ENCODE measurements at places on chromosomes 11 and 22.

DNA sequence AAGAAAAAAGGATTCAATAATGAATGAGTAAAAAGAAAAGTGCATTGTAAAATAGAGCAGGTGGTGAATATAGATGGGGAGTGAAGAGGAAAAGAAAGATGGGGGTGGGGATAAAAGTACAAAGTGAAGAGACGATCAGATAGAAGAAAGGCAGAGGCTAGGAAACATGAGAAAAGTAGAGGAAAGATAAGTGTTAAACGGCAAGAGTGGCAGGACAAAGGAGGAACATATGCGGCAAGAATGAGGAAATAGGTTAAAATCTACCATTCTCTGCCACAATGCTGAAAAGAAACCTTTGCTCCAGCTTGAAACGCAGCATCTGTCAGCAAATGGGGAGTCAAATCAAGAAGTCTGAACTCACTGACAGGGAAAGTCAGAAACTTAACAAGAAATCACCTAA lies 6.8 kb downstream of the FUT4 start:
- DNase-seq = no peak

- no peak for DNase-seq
These were observed 4.0 kb upstream of the RCOR2 start for GRCh38 chr11:63920939-63921417.

DNA sequence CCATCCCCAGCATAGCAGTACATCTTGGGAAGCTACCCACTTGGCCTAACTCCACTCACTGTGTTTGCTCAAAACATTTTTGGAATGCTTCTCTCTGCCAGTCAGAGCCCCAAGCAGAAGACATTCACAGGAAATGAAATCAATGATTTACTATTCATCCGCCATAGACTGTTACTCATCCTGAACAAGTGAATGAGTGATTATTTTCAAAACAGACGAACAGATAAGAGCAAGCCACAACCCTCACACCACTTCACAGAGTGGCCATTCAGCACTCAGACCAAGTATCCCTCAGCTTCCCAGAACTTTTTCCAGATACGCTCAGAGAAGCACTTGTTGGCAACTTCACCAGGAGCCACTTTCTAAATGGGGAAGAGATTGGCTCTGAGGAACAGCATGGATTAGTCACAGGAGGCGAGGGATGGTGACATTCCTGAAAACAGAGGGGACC lies 13.0 kb upstream of the UBASH3B start:
- DNase-seq = no peak

- no peak for DNase-seq
These were observed 8.4 kb downstream of the SLC29A2 start for GRCh38 chr11:66363187-66363601.

DNA sequence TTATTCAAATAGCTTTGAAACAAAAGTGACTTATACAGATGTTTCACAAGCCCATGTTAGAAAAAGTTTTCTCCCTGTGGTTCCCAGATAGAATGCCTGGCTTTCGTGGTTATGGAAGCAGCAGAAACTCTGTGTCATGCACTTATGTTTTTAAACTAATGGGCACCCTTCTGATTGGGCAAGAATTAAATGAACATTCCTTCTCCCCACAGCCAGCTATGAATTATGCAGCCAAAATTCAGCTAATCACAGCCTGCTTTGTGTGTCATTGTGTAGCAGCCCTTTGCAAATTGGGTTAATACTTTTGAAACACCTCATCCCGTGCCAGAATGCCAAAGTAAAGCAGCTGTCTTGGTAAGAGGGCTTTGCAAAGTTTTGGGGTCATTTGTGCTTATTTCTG lies 46.9 kb downstream of the PANX1 start:
- no peak for DNase-seq

GRCh38 chr11:119932828-119933562 lies 204.0 kb upstream of the NECTIN1 start:
- DNase-seq = no peak

- DNase-seq = no peak
These were observed 20.3 kb upstream of the PGM2L1 start for GRCh38 chr11:74418509-74418895.

GRCh38 chr22:41951898-41952474 lies at the start of gene SMIM45:
Gene SMIM45 (plus strand): TSS chr22:41952150.
- DNase-seq = no peak

GRCh38 chr11:69467646-69468045 lies 13.8 kb upstream of the LINC01488 start:
- no peak for DNase-seq

DNA sequence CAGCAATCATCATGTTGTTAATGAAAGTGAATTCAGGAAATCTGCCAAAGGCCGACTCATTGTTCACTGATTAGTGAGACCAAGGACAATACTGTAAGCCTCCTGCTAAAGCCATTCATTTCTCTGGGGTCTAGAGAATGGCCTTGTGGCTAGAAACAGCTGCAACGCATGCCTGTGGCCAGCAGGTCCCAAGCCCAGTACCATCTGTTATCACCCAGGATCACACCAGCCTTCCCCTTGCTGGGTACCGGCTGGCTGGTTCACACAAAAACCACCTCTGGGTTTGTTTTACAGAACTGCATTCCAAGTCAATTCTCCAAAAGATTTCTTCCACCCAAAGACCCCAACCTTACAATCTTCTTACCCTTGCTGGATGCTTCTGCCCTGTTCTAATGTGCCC lies 1.1 kb downstream of the PLAAT5 start:
- DNase-seq = no peak

- no peak for DNase-seq
These were observed 57.5 kb upstream of the PPARA start for GRCh38 chr22:46092670-46093410.

GRCh38 chr11:10542776-10543175 lies 1.8 kb upstream of the RNF141 start:
- DNase-seq = no peak

DNA sequence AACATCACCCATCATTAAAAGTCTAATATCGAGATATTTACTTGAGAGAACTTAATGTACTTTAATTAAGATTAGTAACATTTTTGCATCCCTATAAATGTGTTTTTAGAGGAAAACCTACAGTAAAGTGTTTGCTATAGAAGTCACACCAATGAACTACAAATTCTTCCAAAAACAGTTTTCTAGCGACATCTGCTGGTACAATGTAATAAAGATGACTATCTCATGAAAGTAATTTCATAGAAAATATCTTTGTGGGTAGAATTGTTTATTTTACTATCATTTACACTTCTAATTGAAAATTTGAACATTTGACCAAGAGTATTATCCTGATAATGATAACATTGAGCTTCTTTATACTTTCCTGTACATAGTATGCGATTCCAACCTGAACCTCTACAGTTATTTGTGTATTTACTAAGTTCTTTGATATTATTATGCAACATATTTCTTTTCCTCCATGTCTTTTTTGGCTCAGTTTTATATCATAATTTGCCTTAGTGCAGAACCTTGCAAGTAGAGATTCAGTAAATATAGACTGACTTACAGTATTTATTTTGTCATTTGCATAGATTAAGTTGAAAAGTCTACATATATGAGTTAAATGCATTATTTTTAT lies 252.7 kb downstream of the TMEM135 start:
- DNase-seq = no peak

GRCh38 chr22:36864454-36865215 lies 3.8 kb downstream of the NCF4 start:
- no peak for DNase-seq

Measured in naive thymus-derived CD8-positive, alpha-beta T cell (primary cell).